SK-MEL-5 (cell line): ENCODE measurements at places on chromosomes 1 and 21. TPM values are rescaled to one million over a fixed set of nuclear protein-coding genes. Genes with fewer than 3 reads are reported as not detected.

- no peak for DNase-seq
These were observed 246.7 kb upstream of the NFIA start for GRCh38 chr1:60835649-60836048.

DNA sequence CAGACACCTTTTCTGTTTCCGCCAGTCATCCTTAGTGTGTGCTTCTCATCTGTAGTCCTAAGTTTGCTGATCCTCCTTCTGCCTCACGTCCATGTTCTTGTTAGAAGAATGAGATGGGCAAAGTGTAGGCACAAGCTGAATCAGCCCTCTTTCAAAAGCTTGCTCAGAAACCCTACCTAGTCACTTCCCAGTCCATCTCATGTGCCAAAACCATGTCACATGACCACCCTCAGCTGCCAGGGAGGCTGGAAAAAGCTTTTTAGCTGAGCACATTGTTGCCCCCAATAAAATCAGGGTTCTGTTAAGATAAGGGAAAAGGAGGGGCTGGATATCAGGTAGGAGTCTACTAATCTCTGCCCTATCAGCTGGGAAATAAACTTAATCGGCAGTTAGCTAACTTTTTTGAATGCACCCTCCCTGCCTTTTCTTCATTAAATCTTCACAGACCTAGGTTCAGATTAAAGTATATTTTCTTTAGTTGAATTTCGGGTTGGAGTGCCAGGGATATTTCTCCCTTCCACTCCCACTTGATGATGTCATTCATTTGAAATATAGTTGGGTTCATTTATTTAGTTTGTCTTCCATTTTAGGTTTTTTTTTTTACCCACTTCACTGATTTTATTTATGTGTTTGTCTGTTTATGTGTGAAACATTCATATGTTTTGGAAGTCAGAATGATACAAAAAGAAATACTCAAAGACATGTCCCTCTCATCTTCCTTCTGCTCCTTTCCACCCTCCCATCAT lies 129.2 kb downstream of the ROR1 start:
- DNase-seq = peak; percentile 4

GRCh38 chr1:5686925-5687706 lies 305.1 kb downstream of the NPHP4 start:
- DNase-seq = no peak

- DNase-seq = no peak
These were observed 61.3 kb downstream of the TRABD2B start for GRCh38 chr1:47935856-47936255.

GRCh38 chr1:29513357-29513756 lies 277.0 kb downstream of the PTPRU start:
- peak; percentile 87 for DNase-seq

DNA sequence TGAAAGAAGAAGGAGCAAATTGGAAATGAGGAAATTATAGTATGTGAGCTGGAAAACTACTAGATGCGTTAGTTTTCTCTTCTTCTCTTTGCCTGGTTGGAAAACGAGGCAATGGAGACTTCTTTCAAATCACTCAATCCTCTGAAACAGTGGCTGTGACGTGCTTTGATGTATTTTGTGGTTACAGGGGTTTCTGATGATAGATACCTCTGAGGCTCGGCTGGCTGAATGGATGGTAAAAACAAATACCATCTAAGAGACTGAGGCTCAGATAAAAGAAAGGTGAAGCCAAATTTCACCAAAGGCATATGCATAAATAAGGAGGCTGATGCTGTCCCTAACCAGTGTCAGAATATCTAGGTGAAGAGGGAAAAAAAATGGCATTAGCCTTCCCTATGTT lies 15.1 kb downstream of the MAB21L3 start:
- no peak for DNase-seq

- DNase-seq = no peak
These were observed 67.9 kb upstream of the IL12RB2 start for GRCh38 chr1:67239738-67240137.

DNA sequence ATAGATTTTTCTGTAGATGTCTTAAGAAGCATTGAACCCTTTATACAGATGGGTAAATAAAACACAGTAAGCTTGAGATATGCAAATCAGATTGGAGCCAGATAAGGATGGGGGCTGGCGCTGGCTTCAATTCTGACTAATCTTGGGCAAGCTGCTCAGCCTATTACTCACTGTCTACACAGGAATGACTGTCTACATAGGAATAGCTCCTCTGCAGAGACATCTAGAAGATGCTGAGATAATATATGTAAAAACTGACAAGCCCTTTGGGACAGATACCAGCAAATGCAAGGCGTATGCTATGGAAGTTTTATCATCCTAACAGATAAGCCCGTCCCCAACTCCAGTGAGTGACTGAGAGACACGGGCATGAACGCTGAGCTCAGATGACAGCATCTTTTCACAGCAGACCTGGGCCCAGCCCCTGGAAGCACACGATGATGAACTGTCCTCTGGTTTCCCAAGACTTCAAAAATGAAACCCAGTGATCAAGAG lies 1.7 kb downstream of the CLDN14 start:
- DNase-seq = no peak

DNA sequence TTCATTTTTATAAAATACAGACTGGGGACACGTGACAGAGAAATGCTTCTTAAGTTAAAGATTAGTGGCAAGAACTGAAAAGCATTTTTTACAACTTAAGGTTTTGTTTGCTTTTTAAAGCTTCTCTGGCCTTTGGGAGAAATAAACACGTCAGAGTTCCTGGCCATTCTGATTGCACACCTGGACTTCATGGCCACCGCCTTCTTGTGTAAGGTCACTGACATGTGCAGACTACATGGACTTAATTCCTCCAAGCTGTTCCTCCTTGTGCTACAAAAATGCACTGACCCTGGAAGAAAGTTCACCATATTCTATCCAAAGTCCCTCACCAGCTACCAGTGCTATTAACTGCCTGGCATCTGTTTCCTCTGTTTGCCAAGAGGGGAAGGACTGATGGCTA lies 56.1 kb downstream of the GADD45A start:
- DNase-seq = no peak

GRCh38 chr1:100323419-100324106 lies 28.7 kb upstream of the CDC14A start:
- no peak for DNase-seq

DNA sequence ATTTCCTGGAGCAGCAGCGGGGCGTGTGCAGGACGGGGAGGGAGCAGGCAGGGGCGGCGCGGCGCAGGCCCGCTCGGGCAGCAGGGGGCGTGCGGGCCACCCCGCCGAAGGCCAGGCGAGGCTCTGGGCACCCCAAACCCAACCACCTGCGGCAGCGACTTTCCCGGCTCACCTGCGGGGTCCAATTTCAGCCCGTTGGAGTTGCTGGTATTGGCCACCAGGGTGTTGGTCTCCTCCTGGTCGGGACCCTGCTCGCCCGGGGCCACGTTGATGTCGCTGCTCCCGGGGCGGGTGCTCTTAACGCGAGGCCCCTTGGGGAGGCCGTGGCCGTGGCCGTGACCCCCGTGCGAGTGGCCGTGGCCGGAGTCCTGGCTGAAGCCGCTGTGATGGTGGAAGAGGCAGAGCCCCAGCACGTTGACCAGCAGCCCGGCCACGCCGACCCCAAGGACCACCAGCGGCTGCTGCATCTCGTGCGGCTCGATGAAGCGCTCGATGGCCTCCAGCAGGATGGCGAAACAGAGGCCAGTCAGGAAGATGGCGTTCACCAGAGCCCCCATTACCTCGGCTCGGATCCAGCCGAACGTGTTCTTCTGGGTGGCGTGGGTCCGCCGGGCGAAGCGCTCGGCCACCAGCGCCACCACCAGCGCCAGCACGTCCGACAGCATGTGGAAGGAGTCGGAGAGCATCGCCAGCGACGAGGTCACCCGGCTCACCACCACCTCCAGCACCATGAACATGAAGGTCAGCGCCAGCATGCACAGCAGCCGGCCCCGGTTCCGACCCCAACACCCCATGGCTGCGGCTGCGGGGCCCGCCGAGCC lies 932 bp downstream of the SLC30A1 start:
- DNase-seq = peak; percentile 67

DNA sequence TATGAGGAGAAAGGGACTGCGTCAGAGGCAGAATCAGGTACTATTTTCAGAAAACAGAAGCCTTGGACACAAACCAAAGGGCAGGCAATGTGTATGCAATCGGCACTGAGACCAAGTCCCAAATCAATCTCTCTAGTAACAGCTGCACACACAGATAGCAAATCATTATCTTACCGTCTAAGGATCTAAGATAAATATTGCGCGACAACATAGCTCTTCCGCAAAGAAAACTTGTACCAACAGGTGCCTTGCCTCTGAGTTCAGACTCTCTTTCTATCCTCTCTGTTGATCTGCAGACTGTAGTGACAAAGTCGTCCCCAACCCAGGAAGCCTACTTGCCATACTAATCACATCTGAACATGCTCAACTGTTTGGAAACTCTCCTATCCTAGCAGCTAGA lies 22.6 kb upstream of the SAMD13 start:
- DNase-seq = no peak

The RNF186 gene
- total RNA-seq = not detected in 2 replicates

The GSTM3 gene
- 67.6 and 72.1 TPM in 2 replicates for total RNA-seq

The SERPINC1 gene
- total RNA-seq = not detected in 2 replicates

The SLC9C2 gene
- not detected in 2 replicates for total RNA-seq

The IGSF21 gene
- total RNA-seq = not detected in 2 replicates
